HAP-1 (cell line): ENCODE measurements at places on chromosomes 3 and 15.

DNA sequence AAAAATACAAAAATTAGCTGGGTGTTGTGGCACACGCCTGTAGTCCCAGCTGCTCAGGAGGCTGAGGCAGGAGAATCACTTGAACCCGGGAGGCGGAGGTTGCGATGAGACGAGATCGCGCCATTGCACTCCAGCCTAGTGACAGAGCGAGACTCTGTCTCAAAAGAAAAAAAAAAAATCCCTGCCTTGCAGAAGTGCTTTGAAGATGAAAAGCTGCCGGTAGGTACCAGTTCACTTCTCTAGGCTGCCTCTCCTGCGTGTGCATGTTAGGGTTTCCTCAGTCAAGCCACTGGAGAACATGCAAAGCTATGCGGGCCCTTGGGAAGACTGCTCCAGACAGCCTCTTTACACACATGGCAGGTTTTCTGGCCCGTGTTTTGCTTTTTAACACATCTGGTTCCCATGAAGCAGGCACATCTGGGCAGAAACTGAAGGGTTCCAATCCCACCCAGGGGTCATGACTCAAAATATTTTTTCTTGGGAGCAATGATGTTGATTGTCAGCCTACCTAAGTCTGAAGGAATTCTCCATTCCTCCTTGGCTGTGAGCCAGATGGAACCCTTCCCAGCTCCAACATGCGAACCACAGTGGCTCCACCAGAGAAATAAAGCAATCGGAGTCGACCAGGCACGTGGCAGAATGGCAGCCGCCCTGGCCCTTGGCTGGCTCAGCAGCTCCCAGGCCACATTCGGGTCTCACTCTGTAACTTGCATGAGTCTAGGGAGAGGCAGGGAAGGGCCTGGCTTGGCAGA is 29.6 kb downstream of the MGLL start:
- DNase-seq: no peak

GRCh38 chr3:179970746-179971145 is 66.0 kb downstream of the PEX5L start:
- DNase-seq: no peak

DNA sequence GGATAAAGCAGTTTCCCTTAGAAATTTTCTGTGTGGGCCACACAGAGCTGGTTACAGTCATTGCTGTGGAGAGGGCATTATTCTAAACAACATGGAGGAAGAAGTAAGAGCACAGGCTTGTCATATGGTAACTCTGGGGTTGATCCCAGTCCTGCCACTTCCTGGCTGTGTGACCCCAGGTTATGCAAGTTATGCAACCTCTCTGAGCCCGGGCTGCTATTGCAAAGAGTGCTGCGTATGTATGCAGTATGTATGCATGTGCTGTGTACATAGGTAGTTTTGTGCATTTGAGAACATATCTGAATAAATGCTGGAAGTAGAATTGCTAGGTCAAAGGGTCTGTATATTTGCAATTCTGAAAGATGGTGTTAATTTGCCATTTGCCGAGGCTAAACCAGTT is 9.2 kb downstream of the SPSB4 start:
- DNase-seq: no peak

DNA sequence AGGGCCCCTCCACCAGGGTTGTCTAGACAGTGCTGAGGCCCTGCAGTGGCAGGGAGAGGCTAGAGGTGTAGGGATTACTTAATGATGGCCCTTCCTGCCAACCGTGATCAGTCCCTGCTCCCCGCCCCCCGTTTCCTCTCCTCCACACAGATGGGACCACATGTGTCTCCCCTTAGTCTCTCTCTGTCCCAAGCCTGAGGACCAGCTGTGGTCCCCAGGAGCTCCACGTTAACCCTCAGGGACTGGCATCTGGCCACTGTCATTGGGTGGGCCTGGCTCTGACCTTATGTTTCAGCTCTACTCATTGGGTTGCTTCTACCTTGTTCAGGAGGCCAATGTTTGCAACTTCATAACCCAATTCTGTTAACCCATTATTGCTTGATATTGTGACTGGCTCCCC is 6.0 kb upstream of the ALPK3 start:
- DNase-seq: no peak

- no peak for DNase-seq
Measured at GRCh38 chr15:65901336-65901735, 32.0 kb downstream of the RAB11A start.

GRCh38 chr3:47156396-47156795 is 7.5 kb downstream of the SETD2 start:
- no peak for DNase-seq

DNA sequence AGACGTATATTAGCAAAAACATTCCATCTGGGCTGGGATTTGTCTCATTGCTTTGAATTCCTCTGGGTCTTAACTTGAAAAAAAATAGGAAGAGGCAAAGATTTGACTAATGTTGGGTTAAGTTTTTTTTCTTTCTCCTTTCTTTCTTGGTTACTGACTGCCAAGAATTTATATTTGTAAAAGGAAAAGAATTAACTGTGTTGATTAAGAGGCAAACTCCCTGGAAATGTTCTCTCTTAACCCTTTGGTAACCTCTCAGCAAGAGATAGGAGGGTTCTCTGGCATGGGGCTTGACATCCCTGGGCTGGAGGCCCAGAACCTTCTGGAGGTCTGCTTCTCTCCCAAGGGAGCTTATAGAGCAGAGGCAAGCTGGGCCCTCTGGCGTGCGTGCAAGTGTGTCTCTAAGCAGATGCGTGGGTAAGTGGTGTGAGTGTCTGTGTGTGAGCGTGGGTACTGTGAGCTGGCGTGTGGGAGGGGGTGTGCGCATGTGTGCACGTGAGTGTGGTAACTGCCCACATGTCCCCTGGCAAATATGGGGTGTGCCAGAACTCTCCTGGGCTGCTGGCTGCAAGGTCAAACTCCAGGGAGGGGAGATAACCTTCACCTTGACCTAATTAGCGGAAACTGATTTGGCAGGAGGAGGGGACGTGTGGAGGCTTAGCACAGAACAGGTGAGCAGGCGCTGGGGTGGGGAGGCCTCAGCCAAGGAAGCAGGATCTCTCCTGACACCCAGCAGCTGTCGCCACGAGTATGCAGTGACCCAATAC is 49.4 kb upstream of the MAGEF1 start:
- DNase-seq: no peak

GRCh38 chr3:13263770-13264467 is 156.2 kb downstream of the NUP210 start:
- no peak for DNase-seq

- DNase-seq: no peak
Measured at GRCh38 chr15:85534031-85534430, 153.6 kb downstream of the AKAP13 start.

GRCh38 chr3:22606938-22607337 is 596.2 kb upstream of the UBE2E2 start:
- no peak for DNase-seq

- no peak for DNase-seq
Measured at GRCh38 chr15:83284559-83285283, at the start of gene BNC1. Gene BNC1 (minus strand): TSS chr15:83284664. CDS start chr15:83284628, 36 bp downstream.

DNA sequence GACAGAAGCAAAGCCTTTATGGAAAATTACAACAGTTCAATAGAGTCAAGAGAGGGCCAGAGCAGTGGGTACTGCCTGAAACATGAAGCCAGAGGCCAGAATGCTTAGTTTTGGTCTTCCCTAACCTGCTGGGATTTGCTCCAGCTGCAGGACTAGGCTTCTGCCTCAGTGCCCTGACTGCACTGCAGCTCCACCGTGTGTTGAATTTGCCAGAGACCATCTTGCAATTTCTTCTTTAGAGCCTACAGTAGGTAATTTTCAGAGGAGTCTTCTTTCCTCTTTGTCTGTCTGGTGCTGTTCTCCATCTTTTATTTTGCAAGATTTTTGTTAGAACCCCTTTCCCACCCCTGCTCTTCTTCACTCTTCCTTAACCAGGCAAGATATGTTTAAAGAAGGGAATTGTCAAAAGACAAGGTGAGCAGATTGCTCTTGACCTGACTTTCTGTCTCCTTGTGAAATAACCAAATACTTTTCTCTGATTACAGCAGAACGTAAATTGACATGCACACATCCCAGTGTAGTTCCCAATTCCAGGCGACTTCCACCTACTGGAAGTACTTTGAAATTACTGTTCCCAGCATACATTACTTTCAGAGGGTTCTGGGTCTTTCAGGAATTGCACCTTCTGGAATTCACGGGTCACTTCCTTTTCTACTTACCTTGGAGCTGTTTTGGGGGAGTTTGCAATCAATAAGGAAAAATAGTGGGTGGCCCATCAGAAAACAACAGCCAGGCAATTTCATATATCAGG is 161.2 kb downstream of the MINAR1 start:
- no peak for DNase-seq

DNA sequence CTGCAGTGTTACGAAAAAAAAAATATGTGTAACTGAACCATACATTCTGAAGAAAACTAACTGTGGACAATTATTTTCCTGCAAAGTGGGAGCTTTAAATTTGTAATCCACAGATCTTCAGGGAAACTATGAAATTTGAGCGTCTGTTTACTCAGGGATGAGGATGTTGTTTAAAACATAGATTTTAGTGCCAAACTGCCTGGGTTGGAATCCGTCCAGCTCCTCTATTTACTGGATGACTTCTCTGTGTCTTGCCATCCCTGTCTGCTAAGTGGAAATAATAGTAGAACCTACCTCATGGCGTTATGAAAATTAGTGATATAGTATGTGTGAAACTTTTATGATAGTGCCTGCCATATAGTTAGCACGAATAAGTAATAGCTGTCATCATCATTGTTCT is 666.5 kb downstream of the SQOR start:
- DNase-seq: no peak

GRCh38 chr3:156321945-156322344 is 201.6 kb downstream of the KCNAB1 start:
- no peak for DNase-seq

GRCh38 chr3:115475178-115476041 is 147.9 kb upstream of the GAP43 start:
- no peak for DNase-seq

GRCh38 chr3:72821161-72821781 is 27.0 kb downstream of the SHQ1 start:
- DNase-seq: no peak

DNA sequence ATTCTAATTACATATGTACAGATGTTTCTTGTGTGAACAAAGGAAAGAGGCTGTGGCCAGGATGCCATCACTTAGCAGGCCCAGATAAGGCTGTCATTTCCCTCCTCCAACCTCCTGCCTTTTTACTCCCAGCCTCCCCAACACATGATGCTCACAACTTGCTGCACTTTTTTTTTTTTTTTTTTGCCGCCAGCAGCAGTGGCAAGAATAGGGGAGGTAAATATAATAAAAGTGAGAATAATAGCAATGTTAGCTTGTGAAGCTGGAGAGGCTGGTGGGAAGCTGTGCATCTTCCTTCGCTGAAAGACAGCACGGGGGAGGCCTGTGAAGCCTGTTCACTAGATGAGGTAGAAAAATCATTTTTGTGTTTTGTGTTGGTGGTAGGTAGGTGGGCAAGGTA is 42.5 kb upstream of the MYO5C start:
- no peak for DNase-seq

GRCh38 chr3:185330644-185331043 is 32.3 kb upstream of the MAP3K13 start:
- DNase-seq: no peak

- DNase-seq: peak; percentile 19
Measured at GRCh38 chr3:58691997-58692396, 25.4 kb upstream of the FAM3D start.
